T1000 (cell line): ENCODE measurements at places on chromosomes 7 and 10.

GRCh38 chr10:118930614-118931013 lies 98.9 kb upstream of the NANOS1 start:
- DNase-seq, result no peak

- no peak for DNase-seq
Observed at GRCh38 chr10:100972904-100973535, 3.7 kb downstream of the SEMA4G start.

DNA sequence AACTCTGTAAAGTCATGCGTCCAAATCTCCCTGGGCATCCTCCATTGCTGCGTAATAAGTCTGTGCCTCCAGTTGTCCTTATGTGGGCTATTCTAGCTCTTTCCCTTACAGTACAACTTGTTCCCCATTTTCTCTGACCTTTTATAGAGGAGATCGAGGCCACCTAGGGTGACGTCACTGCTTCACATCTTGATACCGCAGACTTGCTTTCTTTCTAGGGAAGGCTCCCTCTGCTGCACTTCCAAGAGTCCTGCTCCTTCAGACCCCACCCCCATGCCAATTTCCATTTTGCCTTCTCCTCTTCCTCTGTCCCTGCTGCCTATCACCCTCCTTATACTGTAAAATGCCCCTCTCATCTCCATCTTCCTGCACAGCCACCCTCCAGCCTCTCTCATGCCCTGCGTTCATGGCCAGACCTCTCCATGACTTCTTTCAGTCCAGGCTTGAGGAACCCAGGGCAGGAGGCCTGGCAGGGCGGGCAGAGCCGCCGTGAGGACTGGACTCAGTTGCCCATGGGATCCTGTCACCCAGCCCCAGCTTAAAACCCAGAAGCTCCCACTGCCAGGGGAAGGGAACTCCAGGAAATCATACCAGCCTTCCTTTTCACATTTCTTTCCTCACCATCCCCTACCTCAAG lies 57.5 kb downstream of the CAMK1D start:
- no peak for DNase-seq

DNA sequence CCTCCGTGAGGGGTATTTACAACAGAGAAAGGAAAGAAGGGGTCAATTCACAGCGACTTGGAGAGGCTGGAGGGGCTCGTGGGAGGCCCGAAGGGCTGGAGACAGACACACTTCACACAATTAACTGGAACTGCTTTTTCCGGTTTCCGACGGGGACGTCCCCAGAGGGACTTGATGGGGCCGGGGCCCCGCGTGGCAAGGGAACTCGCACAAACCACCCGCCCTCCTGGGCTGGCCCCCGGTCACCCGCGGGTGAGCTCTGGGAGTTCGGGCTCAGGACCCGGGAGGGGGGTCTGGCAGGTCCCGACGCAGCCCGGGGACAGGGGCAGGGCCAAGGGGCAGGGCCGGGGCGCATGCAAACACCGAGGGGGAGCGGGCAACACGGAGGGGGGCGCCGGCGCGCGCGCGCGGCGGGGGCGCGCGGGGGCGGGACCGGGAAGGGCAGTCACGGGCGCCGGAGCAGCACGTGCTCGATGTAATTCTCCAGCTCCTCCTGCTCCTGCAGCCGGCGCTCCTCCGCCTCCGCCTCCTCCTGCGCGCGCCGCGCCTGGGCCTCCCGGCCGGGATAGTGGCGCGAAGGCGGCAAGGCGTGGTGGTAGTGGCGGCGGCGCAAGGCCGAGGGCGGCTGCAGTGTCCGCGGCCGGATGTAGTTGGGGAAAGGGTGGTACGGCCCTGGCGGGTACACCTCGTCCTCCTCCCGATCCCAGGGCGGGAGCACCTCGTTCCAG lies 2.7 kb downstream of the VGF start:
- DNase-seq, result peak; percentile 18

GRCh38 chr10:12909182-12909835 lies 92.2 kb downstream of the CCDC3 start:
- no peak for DNase-seq

DNA sequence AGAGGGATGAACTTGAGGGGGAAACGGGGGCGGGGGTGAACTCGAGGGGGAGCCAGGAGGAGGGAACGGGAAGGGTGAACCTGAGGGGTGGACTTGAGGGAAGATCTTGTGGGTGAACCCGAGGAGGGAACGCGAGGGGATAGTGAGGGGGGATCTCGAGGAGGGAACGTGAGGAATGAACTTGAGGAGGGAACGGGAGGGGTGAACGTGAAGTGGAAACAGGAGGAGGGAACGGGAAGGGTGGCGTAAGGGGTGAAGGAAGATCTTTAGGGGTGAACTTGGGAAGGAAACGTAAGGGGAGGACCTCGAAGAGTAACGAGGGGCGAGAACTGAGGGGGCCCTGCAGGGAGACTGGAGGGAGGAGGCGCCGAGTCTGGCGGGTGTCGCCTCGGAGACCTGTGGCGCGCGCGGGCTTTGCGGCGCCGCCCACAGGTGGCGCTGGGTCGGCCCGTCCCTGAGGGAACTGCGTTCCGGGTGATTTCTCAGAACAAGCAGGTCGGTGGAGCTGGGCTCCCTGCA lies 651 bp downstream of the MYO3A start:
- DNase-seq, result no peak

DNA sequence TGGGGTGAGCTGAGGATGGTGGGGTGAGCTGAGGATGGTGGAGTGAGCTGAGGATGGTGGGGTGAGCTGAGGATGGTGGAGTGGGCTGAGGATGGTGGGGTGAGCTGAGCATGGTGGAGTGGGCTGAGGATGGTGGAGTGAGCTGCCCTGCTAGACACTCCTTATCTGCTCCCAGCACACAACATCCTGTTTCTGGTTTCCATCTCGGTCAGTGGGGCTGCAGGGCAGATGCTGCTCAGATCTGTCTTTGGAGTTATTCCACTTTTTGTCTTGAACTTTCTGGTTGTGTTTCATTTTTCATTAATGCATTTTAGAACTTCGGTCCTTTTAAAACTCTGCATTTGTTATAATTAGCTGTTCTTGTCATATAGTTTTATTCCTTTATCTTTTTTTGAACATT lies 67.9 kb upstream of the ANTXRL start:
- DNase-seq, result no peak

DNA sequence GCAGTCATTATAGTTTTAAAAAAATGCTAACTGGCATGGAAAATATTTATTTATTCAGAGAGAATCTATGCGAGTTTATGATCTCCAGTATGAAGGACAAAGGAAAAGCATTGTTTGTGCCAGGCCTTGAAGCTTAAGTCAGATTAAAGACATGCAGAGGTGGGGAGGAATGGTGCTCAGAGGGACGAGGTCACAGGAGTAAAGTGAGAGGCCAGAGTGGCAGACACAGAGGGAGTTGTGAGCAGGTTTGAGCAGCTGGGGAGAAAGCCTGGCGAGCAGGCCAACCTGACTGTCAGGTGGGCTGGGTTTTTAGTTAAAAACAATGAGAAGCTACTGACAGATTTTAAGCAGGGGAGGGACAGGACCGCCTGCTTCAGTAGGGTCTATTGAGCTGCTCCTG lies 6.8 kb upstream of the CCNY start:
- DNase-seq, result no peak

DNA sequence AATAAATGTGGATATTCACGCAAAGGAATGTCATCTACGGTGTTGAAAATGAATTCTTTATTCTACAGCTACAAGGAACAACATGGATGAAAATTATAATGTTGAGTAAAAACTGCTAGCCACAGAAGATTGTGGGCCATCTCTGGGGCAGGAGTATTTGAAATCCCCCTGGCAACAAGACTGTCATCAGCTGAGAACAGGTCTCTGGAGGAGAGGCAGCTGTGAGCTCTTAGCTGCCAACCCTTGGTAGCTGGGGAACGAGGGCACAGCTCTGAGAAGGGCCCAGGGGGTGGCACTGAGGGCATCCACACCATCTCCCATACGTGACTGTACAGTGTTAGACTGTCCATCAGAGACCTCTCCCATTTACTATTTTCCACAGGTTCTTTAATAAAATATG lies 340.1 kb upstream of the MGMT start:
- no peak for DNase-seq

GRCh38 chr10:79382491-79382941 lies 35.2 kb downstream of the PPIF start:
- DNase-seq, result no peak

- DNase-seq, result no peak
Observed at GRCh38 chr7:2004841-2005725, 227.7 kb downstream of the MAD1L1 start.

DNA sequence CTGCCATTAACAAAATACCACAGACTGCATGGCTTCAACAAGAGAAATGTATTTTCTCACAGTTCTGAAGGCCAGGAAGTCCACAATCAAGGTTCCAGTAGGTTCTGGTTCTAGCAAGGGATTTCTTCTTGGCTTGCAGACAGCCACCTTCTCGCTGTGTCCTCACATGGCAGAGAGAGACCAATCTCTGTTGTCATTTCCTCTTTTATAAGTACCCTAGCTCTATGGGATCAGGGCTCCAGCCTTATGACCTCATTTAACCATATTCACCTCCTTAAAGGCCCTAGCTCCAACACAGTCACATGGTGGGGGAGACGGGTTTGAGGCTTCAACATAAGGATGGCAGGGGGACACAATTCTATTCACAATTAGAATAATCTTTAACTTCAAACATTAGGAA lies 23.6 kb downstream of the ABI1 start:
- no peak for DNase-seq

GRCh38 chr7:18345641-18346234 lies 149.8 kb upstream of the HDAC9 start:
- DNase-seq, result peak; percentile 22

- no peak for DNase-seq
Observed at GRCh38 chr10:21535494-21535965, 1.5 kb downstream of the MLLT10 start.

- DNase-seq, result no peak
Observed at GRCh38 chr7:45389073-45389872, 184.9 kb upstream of the ADCY1 start.

GRCh38 chr10:88979153-88979562 lies 11.4 kb upstream of the FAS start:
- peak; percentile 69 for DNase-seq

DNA sequence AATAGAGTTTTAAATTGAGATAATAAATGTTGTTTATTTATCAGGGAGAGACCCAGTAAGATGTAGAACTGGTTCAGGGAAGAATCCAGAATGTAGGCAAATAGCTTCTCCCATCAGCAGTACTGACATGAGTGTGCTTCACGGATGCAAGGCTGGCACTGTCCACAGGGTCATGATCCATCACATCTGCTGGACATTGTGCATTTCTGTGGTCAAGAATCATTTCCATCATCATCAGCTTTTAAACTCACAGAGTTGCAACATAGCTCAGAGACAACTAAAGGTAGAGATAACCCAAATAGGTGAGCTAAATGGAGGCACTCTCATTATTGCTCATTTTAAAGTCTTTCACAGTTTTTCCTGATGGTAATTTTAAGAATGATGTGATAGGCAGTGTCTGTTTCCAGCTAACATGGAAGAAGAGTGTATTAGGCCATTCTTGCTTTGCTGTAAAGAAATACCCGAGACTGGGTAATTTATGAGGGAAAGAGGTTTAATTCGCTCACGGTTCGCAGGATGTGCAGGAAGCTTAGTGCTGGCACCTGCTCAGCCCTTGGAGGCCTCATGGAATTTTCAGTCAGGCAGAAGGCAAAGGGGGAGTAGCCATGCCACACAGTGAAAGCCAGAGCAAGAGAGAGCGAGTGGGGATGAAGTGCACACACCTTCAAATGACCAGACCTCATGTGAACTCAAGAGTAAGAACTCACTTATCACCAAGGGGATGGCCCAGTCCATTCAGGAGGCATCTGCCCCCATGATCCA lies 80.8 kb downstream of the INPP5A start:
- DNase-seq, result no peak

GRCh38 chr10:58517491-58518355 lies 5.1 kb downstream of the BICC1 start:
- no peak for DNase-seq

- DNase-seq, result no peak
Observed at GRCh38 chr7:41287559-41288335, 415.1 kb downstream of the INHBA start.

GRCh38 chr7:136136906-136137454 lies 159.8 kb upstream of the MTPN start:
- DNase-seq, result no peak

DNA sequence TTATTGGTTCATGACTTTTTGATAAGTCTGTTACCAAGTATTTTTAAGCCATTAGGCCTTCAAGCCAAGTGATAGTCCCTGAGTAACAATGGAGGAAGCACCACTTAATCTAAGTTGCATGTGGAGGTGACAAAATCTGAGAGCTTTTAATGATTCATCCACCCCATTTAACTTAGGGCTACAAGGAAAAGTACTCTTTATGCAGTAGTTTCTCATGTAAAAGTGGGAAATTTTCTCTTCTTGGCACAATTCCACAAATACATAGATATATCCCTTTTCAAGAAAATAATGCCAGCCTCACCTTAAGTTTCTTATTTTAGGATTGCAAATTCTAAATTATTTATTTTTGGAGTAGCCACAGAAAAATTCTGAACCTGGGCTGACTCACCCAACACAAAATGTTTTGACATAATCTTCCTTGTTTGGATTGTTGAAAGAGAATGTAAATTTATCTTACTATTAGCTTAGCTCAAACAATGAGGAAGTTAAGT lies 85.7 kb downstream of the SUGCT start:
- DNase-seq, result no peak

- DNase-seq, result no peak
Observed at GRCh38 chr10:61891906-61892585, 9.5 kb upstream of the ARID5B start.

- no peak for DNase-seq
Observed at GRCh38 chr7:132437730-132438129, 138.5 kb downstream of the PLXNA4 start.
